ENCODE measurements at places on chromosomes 1 and 21.
A peak's percentile ranks its signal among the peaks of the same experiment; 100 is the strongest.

GRCh38 chr1:173056365-173056764 lies 5.6 kb upstream of the TNFSF18 start:
- no peak for DNase-seq

GRCh38 chr1:152743371-152744145 lies 14.3 kb upstream of the KPRP start:
- DNase-seq = peak; percentile 17

DNA sequence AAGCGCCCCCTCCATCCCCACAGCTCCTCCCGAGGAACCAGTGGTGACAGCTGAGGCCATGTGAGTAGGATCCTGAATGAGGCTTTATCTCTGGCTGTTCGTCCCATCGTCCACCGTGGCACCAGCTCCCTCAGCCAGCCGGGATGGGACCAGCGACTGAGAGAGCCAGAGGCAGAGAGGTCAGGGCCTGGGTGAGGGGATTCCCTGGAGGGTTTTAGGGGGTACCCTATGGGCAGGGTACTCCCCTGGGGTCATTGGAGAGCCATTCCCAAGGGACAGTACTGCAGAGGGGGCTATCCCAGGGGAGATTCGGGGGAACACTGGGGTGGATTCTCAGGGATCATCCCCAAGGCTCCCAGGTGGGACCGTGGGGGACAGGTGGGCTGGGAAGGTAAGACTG lies 2.4 kb downstream of the TMEM125 start:
- DNase-seq = no peak

GRCh38 chr1:209989525-209989924 lies 51.5 kb downstream of the SYT14 start:
- no peak for DNase-seq

DNA sequence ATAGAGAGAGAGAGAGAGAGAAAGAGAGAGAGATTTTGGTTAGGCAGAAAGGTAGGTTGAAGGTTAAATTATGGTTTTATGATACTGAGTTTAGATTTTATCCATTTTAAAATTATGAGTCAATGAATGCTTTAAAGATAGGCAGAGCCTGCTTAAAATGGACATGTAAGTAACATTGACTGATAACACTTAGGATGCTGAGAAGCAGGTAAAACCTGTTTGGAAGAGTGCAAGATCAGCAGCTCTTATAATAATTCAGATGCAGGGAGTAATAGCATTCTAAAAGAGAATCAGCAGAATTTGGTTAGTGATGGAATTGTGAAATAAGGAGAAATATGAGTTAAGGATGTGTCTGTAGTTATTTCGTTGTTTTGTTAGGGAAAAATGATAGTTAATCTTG lies 446.6 kb downstream of the PLA2G4A start:
- no peak for DNase-seq

- DNase-seq = no peak
Observed at GRCh38 chr1:107914119-107914765, 50.7 kb downstream of the VAV3 start.

GRCh38 chr1:94792473-94793295 lies 27.5 kb upstream of the SLC44A3 start:
- peak; percentile 82 for DNase-seq

DNA sequence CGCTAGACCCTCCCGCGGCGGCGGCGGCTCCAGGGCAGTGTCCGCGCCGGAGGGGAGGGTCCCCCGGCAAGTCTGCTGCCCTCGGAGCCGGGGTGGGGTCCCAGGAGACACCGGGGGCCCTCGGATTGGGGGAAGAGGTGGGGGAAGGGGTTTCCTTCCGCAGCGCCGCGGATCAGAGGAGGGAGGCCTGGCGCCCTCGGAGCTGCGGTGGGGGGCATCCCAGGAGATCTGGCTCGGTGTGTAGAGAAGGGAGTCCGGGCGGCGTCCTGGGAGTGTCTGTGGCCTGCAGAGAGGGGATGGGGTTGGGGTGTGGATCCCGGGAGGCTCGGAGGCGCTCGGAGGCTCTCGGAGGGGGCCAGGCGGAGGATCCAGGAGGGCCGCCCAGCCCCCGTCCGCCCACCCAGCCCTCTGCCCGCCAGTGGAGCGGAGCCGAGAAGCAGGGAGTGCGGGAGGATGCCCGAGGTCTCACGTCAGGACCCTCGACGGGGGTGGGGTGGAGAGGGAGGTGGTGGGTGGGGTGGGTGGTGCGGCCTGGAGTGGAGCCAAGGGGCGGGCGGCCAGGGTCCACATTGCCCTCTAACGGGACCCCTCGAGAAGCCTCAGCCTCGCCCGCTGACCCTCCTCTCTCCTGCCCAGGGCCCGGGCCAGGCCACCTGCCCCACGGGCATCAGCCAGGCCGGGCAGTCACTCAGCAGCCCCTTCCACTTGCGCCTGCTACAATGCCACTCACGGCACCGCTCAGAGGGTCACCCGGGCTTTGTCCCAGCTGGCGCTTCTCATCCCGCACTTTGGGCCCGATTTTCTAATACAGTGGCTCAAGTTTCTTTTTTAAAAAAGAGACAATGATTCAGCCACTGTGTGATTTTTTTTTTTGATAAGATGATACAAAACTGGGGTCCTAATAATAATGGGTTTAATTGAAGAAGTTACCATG lies 60.2 kb upstream of the ARHGEF16 start:
- DNase-seq = no peak

GRCh38 chr1:232937741-232938375 lies 12.6 kb upstream of the NTPCR start:
- DNase-seq = no peak

DNA sequence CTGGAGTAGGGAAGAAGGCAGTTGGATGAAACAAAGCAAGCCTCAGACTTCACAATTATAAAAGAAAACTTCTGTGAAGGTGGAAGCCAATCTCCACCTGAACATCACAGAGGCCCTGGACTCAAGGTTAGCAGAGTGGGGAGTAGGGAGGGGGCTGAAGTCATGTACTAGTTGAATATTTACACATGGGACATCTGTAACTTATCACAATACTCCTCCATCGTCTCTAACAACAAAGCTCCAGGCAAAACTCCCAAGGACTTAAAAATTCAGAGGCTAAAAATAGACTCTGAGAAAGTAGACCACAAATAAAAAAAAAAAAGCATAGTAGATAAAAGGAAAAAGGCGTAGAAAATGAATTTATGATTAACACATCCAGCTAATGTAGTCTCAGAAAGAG lies 326.3 kb upstream of the PKN2 start:
- DNase-seq = no peak

DNA sequence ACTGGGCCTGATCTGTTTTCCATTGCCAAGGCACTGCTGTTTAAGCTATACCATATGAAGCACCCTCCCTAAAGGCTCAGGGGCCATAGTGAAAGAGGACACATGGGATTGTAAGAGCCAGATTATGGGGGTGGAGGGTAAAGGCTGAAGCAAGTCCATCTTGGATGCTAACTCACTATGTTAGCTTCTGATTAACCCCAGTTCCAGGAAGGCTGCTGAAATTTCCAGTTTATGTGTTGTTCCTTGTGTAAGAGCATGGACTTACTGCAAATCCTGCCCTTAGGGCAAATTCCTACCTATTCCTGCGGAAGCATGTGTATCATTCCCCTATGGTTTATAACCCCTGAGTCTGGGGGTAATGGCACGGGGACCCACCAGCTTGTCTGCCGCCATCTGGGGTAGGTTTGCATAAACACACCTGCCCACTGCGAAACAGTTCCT lies 91.8 kb upstream of the SERBP1 start:
- no peak for DNase-seq

DNA sequence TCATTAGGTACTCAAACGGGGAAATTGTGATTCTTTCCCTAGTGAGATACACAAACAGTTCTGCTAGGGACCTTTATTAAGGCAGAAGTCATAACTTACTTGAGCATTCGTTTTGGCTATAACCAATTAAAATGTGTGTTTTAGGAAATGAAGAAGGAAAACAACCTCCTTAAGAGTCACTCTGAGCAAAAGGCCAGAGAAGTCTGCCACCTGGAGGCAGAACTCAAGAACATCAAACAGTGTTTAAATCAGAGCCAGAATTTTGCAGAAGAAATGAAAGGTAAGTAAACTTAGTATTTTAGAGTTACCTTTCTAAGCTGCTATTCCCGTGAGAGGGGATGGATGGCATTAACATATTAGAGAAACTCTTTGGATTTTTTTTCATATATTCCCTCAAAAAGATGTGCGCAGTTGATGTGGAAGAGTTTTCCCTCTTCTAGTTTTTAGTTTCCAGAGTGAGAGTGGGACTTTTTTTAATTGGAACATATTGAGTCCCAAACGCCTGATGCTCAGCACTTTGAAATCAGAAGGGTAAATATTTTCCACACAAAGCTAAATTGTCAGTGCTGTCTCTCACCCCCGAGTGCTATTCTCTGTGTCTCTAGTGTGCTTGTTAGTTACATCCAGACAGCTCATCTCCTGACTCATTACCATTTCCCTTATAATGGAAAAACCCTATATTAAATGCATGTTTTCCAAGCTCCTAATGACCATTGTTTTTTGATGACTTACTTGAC lies 34.9 kb downstream of the CENPF start:
- peak; percentile 41 for DNase-seq

GRCh38 chr1:203439131-203439730 lies 36.4 kb upstream of the PRELP start:
- no peak for DNase-seq

GRCh38 chr1:226009650-226010044 lies 10.5 kb upstream of the SDE2 start:
- no peak for DNase-seq

DNA sequence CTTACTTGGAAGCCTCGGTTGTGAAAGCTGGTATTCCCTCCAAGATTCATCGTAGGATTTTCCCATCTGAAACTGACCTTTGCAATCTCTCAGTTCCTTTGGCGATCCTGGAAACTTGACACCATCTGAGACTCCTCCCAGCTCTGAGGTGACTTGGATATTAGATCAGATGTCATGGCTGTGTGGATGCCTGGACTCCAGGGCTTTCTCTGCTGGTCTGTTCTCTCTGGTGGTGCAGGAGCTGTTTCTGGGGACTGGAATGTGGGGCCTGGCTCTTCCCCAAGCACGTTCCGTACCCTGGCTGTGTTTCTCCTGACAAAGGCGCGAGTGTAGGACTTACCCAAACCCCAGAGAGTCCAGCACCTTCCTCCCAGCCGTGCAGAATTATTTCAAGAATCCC lies 252.2 kb downstream of the RPS6KC1 start:
- peak; percentile 6 for DNase-seq

- DNase-seq = peak; percentile 21
Observed at GRCh38 chr1:160789702-160790611, 6.0 kb upstream of the LY9 start.

DNA sequence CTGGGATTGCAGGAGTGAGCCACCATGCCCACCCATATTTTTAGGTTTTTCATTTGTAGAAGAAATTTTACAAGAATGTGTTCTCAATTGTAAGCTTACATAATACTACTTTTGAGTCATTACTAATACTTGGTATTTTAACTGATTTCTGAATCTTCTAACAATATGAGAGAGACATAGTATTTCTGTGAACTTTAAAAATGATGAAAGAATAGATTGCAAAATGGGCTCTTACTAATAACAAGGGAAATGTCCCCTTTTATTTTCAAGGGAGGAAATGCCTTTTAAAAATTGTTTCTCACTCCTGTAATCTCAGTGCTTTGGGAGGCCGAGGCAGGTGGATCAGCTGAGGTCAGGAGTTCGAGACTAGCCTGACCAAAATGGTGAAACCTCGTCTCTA lies 5.9 kb downstream of the AGO3 start:
- no peak for DNase-seq

DNA sequence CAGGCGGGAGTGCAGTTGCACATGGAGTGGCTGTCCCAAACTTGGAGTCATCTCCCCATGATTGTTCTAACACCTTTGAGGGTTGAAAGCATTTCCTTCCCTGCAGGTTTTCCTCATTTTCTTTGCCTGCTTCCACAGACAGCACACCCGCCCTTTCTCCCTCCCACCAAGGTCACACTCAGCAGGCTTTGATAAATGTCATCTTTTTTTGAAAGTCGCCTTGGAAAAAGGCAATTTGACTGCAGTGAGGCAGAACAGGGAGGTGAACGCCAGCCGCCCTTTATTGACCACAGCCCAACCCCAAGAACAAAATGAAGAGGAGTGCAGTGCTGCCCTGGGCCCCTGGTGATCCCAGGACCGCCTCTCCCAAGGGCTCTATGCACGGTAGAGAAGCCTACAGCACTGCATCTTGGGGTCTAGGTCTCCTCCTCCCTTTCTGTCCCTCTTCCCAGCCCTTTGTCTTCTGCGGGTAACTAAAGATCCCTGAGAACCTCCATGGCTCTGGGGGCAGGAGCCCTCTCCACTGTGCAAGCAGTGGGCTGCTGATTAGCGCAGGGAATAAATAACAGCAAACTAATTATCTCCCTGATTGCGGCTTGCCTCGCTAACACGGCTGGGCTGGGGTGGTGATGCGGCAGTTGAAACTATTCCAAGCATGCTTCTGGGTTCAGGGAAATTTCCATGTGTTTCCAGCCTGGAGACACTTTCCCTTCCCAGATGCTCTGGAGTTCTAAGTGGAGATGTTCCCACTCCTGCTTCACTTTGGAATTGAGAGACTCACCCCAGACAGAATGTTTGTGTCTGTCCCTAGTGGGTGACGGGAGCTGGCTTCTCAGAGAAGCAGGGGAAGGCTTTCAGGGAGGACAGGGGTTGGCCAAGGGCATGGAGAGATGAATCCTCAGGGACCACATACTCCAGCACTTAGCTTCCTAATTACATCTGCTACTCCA lies 11.8 kb upstream of the AMIGO1 start:
- no peak for DNase-seq

DNA sequence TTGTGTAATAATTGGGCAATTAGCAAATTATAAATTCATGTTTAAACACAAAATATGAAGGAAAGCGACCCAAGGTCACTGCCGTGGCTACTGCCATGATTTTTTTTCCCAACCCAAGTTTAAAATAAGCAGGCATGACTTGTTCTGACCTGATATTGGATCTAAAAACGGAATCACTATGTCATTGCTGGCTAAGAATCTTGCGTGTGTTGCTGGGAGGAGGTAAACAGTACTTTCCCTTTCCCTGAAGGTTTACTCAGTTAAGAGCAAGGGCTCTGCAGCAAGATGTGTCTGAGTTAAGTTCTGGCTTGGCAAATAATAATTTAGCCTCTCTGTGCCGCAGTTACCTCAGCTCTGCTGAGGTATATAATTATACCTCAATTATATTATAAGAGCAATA lies 125.7 kb upstream of the L1TD1 start:
- DNase-seq = no peak

- no peak for DNase-seq
Observed at GRCh38 chr1:161198897-161199431, at the start of gene ADAMTS4. Gene ADAMTS4 (minus strand): TSS chr1:161199054. CDS start chr1:161198627, 427 bp downstream.
